ENCODE measurements at places on chromosomes 6 and 20. TPM values are rescaled to one million over a fixed set of nuclear protein-coding genes. Genes with fewer than 3 reads are reported as not detected.

The SLC22A2 gene
- not detected for total RNA-seq

The BNIP5 gene
- total RNA-seq, result 14.8 TPM

The CAP2 gene
- total RNA-seq, result 2.3 TPM

The SLC35F1 gene
- under 0.01 TPM for total RNA-seq

The CLPSL1 gene
- not detected for total RNA-seq

The BPIFB2 gene
- not detected for total RNA-seq

The PRKN gene
- total RNA-seq, result 19.4 TPM

The SNAP25 gene
- 5.1 TPM for total RNA-seq

The NKAIN2 gene
- not detected for total RNA-seq

The BMP6 gene
- total RNA-seq, result 2.8 TPM

The EFCAB8 gene
- not detected for total RNA-seq

The NRSN1 gene
- total RNA-seq, result 0.29 TPM

The THBS2 gene
- total RNA-seq, result 7.7 TPM

The PRICKLE4 gene
- total RNA-seq, result 77.0 TPM

The FBXO9 gene
- 67.1 TPM for total RNA-seq

All from stomach (tissue), 19 donors.